ENCODE measurements at places on chromosomes 12 and 14. TPM values are rescaled to one million over a fixed set of nuclear protein-coding genes. Genes with fewer than 3 reads are reported as not detected.

- DNase-seq, result no peak
Observed at GRCh38 chr14:101334656-101335055, 226.6 kb upstream of the DIO3 start.

DNA sequence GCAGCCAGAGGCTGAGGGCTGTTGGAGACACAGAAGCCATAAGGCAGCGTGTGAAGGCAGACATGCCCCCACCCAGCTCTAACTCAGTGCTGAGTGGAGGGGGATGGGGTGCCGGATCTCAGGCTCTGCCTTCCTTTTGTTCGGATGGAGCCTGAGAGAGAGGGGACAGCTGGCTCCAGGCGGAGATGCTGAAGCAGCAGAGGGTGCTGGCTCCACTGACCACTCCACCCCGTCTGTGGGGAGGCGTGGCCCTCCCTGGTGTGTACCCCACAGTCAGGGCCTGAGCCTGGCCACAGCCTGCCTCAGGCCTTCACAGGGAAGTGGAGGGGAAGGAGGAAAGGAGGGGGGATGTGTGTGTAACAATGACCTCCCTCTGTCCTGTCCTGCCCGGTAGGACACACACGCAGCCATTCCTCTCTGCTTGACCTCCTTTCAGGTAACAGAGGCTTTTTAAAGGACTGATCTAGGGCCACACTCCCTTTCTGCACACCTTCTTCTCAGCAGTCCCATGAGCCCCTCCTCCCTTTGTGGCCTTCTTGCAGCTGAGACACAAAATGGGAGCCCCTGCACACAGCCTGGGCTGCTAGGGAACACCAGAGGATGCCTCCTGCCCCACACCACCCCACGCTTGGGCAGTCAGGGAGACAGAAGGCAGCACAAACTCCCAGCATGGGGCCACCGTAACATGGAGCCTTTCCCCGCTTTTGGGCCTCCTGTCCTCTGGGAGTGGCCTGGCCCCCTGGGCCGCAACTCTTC, 9.6 kb upstream of the ENDOU start:
- no peak for DNase-seq

- DNase-seq, result no peak
Observed at GRCh38 chr14:59465316-59466135, at the start of gene GPR135. TSS of gene GPR135 (minus strand) at chr14:59465380. CDS start at chr14:59465226, 154 bp downstream.

Gene MYH6
- total RNA-seq, result 3,910 TPM

- no peak for DNase-seq
Observed at GRCh38 chr12:31585895-31586294, 5.0 kb downstream of the DENND5B start.

- DNase-seq, result no peak
Observed at GRCh38 chr12:77847060-77847541, 16.4 kb downstream of the NAV3 start.
